ENCODE measurements at places on chromosomes 3 and 15.

- DNase-seq, result no peak
These were observed 296.8 kb downstream of the RORA start for GRCh38 chr15:60932051-60932915.

GRCh38 chr3:193134856-193135255, 106.2 kb upstream of the PLAAT1 start:
- DNase-seq, result peak; percentile 16

DNA sequence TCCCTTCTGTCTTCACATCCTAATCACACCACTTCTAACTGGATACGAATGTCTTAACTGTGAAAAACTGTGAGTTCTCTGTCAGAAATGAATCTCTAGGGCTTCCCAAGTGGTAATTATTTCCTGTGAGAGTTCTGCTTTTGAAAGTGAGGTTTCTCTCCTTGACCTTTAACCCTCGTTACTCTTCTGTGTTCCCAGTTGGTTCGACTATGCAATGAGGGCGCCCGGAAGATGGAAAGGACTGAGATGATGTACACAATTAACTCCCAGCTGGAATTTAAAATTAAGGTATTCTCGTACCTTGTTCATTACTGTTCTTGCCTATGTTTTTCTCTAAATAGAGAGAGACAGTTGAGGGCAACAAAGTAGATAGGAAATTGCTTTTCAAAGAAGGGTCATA, 96.5 kb downstream of the ARHGEF26 start:
- DNase-seq, result no peak

- DNase-seq, result no peak
These were observed 37.9 kb downstream of the RPLP1 start for GRCh38 chr15:69490356-69491037.

DNA sequence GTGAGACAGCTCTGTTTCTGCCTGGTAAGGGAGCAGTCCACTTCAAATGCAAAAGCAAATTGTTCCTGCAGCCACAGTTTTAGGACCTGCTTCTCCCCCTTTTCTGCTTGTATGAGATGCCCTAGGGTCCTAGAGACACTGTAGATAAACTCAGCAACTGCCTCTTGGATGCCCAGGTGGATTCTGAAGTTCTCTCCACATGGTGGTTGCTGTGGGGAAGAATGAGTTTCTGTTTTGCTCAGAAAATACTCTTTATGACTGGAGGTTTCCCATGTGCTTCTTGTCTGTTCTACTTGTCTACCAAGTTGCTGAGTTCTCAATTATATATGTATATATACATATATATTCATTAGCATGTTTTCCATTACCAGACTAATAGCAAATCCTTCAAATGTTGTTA, 5.6 kb upstream of the ZNF80 start:
- no peak for DNase-seq

DNA sequence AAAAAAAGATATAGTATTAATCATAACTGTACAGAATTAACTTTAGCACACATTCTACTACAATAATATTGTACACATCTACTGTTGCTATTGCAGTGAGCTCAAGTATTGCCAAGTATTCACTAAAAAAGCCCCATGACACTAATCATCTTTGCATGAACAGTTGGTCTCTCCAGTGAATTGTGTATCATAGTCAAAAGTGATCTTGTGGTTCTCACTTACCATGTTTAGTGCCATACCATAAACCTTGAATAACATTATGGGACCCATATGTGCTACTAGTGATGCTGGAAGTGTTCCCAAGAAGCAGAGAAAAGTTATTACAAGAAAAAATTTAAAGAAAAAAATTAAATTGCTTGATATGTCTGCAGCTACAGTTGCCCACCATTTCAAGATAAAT, 177.1 kb downstream of the PCCB start:
- no peak for DNase-seq

GRCh38 chr15:60395276-60396011, 2.3 kb downstream of the ANXA2 start:
- no peak for DNase-seq

- no peak for DNase-seq
These were observed 86.8 kb downstream of the MYO5A start for GRCh38 chr15:52441841-52442240.

DNA sequence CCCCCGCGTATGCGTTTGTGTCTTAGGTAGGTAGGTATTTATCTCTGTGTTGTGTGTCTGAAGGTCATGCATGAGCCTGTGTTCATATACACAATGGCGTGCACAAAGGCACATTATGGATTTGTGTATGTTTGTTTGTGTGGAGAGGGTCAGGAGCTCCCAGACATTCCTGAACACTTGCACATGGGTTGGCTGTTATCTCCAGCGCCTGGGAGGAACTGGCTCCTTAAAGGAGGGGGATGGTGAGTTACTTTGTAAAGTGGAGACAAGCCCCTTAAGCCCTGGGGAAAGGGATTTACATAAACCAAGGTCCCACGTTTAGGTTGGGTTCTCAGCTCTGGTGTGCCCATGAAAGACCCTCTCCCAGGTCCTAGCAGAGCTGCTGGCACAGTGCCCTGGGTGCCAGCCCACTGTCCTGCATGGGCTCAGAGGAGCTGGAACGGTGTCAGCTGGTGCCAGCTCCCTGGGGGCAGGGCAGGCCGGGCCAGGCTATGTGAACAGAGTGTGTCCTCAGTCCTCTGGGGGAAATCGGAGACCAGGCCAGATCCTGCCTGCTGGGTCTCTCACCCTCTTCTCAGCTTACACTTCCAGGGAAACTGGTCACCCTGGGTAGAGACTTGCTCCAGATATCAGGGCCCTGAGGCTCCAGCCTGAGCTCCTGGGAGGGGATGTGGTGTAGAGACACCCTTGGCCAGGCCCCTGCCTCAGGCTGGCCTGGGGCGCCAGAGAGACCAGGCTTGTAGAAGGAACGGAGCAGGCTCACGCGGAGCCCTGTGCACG, 25.1 kb downstream of the SNX33 start:
- DNase-seq, result peak; percentile 90

- DNase-seq, result no peak
These were observed 19.2 kb upstream of the MEF2A start for GRCh38 chr15:99546441-99547100.

DNA sequence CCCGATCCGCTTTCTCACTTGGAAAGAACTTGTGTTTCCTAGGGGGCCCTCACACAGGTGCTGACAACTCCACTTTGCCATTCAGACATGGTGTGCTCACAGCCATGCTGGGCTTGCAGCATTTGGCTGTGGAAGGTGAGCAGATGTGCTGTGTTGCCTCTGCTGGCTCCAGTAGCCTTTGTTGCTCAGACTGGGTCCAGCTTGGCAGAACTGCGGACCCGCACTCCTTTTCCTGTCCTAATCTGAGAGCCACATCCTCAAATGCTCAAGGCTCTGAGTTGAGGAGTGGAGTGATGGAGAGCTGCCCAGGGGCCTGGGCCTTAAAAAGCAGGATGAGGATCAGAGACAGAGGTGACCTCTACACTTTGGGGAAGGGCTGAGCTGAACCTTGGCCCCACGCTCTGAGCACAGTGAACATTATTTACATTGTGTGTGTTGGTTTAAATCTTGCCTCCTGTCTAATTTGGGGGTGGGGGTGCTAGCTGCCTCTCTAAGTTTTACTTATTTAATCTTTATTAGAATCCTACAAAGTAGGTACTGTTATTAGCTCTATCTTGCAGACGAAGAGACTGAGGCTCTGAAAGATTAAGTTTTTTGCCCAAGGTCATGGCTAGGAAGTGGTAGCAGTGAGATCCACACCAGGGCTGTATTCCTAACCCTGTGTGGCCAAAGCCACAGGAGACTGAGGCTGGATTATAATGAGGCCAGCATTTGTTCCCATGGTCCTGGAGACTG, 17.2 kb downstream of the ACOX2 start:
- no peak for DNase-seq

- no peak for DNase-seq
These were observed 172.5 kb downstream of the RAP2B start for GRCh38 chr3:153334558-153334957.

GRCh38 chr15:94703596-94703995, 472.2 kb downstream of the MCTP2 start:
- DNase-seq, result no peak

DNA sequence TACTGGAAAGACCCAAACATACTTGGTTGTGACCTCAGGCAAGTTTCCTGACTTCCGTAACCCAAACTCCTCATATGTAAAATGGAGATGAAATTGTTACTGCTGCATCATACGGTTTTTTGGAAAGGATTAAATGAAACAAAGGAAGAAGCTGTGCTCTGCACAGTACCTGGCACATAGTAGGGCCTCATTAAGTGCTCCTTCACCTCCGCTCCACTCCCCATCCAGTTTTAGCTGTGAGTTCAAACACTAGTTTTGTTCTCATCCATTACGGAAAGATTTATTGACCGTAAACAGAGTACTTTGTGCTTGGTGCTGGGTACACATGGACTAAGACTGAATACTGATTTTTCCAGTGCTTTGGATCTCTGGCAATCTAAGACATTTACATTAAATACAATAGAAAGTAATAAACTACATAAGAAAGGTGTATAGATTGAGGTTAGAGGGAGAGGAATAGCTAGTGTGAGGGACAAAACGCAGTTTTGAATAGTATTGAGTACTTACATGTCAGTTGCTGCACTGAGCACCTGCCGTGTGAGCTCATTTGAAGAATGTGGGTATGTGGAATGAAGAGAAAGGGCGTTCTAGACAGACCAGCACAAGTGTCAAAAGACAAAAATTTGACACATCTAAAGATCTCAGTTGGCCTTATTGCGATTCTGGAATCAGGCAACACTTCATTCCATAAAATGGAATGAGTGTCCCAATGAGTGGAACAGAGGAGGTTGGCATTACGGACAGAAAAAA, 594 bp upstream of the ICE2 start:
- DNase-seq, result no peak

DNA sequence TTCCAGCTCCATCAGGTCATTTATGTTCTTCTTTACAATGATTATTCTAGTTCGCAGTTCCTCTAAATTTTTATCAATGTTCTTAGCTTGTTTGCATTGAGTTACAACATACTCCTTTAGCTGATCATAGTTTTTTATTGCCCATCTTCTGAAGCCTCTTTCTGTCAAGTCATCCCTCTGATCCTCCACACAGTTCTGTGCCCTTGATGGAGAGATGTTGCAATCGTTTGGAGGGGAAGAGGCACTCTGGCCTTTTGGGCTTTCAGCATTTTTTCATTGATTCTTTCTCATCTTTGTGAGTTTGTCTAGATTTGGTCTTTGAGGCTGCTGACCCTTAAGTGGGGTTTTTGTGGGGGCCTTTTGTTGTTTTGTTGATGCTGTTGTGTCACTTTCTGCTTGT, 234.6 kb upstream of the CBLB start:
- DNase-seq, result peak; percentile 53

GRCh38 chr3:167091226-167091625, 288.9 kb downstream of the ZBBX start:
- peak; percentile 6 for DNase-seq

- no peak for DNase-seq
These were observed 439.7 kb upstream of the FRG2C start for GRCh38 chr3:75224412-75224811.

DNA sequence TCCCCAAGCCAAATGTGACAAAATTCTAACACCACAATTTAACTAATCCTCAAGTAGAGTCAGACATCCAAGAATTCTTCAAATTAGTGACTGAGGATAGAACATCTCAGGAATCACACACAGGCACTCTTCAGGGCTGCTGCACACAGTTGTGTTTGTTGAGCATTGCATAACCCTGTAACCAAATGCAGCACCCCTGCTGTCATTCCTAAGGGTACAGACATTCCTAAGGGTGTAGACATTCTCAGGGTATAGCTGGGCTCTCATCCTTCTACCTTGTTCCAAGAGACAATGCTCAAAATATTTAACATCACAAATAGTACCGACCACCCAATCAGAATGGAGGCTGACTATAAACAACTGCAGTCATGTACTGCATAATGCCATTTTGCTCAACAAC, 107.1 kb upstream of the UBE2E2 start:
- DNase-seq, result no peak

- DNase-seq, result no peak
These were observed 132.2 kb downstream of the SRGAP3 start for GRCh38 chr3:9117220-9117619.
